ENCODE measurements at places on chromosomes 13 and 19. TPM values are rescaled to one million over a fixed set of nuclear protein-coding genes. Genes with fewer than 3 reads are reported as not detected.

Gene SOHLH2
- total RNA-seq, result 0.92 TPM

Gene PRTN3
- not detected for total RNA-seq

Gene FBXO27
- total RNA-seq, result 14.5 TPM

Gene S1PR5
- 7.1 TPM for total RNA-seq

DNA sequence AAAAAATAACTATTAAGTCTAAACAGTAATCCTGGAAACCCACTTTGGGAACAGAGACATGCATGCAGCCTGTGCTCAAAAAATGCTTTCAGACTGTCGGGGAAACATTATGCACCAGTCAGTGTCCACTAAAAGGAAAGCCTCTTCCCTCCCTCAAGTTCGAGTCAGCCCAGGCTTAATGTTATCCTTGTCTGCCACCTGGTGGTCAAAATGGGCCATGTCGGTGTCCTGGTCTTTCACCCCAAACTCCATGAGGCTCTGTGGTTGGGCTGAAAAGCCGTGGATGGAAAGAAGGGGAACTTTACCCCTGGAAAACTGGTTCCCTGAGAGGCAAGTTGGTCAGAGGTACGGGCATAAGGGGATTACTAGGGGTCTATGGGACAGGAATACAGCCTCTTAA, 88.4 kb upstream of the ZNF492 start:
- DNase-seq, result no peak
- no peaks in the 10 kb centered on the region for H3K4me1 ChIP-seq
- H3K4me3 ChIP-seq, result no peak overlapping the region
- H3K27ac ChIP-seq, result no peak overlapping the region
- no peaks in the 10 kb centered on the region for H3K27me3 ChIP-seq
- H3K36me3 ChIP-seq, result peaks cover 16% of the 10 kb centered on the region

DNA sequence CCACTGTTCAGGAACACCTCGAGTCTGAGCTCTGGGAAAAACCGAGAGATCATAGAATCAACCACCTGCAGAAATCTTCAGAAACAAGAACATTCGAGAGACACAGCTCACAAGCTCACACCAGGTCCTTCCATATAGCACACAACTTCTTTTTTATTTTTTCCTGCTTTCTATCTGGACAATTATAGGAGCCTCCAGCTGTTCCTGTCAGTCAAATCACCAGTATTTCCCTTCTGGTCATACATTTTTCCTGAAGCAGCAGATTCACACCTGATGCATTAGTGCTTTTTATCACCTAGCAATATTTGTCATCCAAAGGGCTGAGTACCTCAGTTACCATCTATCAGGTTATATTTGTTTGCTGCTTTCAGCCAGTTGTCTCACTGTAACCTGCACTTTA, 323.5 kb downstream of the FOXO1 start:
- H3K4me1 ChIP-seq, result peaks cover 15% of the 10 kb centered on the region
- H3K27ac ChIP-seq, result no peak overlapping the region
- DNase-seq, result no peak
- no peaks in the 10 kb centered on the region for H3K27me3 ChIP-seq
- peaks cover 10% of the 10 kb centered on the region for H3K36me3 ChIP-seq

DNA sequence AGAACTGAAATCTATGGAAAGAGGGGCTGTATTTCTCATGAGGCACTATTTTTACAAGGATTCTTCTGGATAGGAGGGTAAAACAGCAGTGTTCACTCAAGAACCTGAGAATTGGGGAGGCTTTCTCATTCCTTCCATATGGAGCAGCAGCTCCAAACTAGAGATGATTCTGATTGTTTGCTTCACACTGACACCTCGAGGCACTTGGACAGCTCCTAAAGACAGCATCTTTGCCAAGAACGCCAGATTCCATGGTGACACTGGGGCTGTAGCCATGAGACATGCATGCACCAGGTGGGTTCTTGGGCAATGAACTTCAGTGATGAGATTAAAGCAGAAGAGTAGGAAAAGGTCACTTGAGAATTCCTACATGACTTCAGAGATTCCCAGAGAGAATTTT, 361.5 kb upstream of the HTR2A start:
- H3K4me1 ChIP-seq, result no peaks in the 10 kb centered on the region
- no peak overlapping the region for H3K4me3 ChIP-seq
- no peaks in the 10 kb centered on the region for H3K36me3 ChIP-seq
- no peak overlapping the region for H3K27ac ChIP-seq
- H3K27me3 ChIP-seq, result no peaks in the 10 kb centered on the region
- no peak for DNase-seq

Measured in H9 (cell line).